Panc1 (cell line): ENCODE measurements at places on chromosomes 7 and 10.

GRCh38 chr7:81492240-81492639 lies 277.6 kb downstream of the HGF start:
- no peak for DNase-seq

GRCh38 chr7:1223196-1223981 lies 9.3 kb upstream of the UNCX start:
- DNase-seq = no peak

GRCh38 chr10:62610649-62611229 lies 193.8 kb upstream of the ADO start:
- DNase-seq = no peak

DNA sequence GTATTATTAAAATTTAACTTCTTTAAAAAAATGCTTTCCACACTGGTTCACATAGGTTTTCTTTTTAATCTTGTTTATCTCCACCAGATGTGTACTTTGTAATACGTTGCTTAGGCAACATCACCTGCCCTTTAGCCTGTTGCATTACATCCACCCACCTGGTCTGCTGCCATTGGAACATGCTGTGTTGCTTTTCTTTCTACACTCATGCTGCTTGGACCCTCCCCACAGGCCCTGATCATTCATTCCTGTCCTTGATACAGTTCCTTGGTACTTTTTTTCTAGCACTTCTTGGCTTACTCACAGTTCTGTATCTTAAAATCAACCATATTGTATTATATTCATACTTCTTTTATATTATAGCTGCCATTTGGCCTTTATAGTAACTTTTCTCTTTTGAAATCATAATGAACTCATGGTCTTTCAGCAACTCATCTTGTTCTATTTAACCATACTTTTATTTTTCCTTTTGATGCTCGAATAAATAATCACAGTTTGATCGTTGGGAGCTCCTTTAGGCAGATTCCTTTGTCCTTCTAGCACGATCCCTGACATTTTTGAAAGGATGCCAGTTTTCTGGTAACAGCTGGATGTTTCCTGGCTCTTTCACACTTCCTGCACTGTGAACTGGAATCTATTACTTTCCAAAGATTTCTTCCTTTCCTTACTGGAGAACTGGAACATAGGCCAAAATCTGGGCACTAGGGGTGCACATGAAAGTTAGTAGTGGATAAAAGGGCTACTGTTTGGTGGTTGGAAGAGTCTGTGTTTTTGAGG lies 125.1 kb downstream of the CDK14 start:
- no peak for DNase-seq

DNA sequence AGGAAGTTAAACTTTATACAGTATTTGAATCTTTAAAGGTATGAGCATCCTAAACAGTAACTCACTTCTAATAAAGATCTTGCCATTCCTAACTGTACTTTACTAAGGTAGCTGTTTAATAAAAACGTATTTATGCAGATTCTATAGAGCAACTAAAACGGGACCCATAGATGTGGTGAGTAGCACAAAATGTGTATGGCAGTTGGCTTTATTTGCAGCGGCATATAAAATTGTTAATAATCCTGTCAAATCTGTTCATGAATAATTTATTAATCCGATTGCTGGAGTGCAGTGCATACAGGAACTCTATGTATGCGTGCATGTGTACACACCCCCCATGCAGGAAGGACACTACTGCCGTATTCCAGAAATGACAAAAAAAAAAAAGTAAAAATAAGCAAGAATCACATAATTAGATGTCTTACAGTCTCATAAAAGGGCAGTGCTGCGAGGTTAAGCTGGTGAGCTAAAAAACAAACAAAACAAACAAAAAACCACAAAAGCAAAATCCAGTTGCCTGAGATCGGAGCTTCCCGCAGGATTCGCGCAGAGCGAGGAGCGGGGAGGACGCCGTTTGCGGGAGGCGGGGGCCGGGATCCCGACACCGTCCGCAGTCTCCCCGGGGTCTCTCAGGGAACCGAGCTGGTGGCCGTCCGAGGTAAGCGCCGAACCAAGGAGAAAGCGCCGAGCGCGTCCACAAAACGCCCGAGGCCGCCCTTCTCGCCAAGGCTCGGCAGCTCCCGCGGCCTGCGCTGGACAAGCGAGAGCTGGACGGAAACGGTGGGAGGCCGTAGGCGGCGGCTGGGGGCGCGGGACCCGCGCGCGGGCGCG lies 518 bp upstream of the COMMD3 start:
- DNase-seq = no peak

DNA sequence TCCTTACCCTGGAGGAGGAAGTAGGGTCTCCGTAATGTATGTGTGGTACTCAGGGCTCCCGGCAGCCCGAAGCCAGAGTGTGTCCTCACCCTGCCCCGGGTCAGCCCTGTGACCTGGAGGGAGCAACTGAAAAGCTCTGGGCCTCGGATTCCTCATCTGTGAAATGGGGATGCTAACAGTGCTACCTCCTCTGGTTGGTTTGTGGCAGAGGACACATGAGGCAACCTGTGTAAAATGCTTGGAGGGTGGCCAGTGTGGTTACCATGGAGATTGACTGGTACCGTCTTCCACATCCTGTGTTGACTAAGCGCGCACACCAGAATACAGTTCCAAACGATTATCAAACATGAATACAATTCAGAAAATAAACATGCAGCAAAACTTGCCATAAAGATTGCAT lies 163.8 kb upstream of the KLF6 start:
- DNase-seq = no peak

DNA sequence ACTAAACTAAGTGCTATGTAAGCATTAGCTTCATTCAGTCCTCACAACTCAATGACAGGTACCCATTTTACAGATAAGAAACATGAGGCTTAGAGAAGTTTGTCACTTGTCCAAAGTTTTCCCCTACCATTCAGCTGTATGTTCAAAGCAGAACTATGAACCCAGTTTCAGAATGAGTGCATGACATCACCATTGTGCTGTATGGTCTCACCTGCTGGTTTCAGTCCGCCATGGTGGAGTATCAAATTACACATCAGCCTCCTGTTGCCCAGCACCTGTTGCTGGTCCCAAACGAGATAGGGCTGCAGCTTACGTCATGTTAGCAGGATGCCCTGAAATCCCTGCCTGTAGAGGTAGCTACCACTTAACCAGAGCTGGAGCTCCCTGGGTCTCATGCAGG lies 95.0 kb downstream of the DYNC1I1 start:
- no peak for DNase-seq

GRCh38 chr7:12719141-12719919 lies 31.9 kb downstream of the ARL4A start:
- DNase-seq = no peak

- DNase-seq = no peak
These were observed 40.0 kb downstream of the ZCCHC24 start for GRCh38 chr10:79405221-79405994.
